ENCODE measurements at places on chromosomes 5 and 9.
A peak's percentile ranks its signal among the peaks of the same experiment; 100 is the strongest.

DNA sequence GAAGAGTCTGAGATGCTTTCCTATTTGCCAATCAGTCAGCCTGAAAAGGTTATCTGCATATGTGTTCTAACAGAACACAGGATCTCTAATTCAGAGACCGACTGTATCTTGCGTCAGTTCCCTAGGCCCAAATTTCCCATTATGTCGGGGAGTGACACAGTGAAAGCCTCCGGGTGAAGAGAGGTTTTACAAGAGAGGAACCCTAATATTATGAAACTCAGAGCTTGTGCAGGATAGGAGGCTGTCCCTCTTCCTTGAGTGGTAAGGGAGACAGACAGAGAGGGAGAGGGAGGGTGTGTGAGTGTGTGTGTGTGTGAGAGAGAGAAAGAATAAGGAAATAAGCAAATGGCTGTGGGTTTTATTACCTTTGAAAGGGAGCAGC is 1.9 kb downstream of the CD14 start:
- DNase-seq, result no peak

GRCh38 chr9:110559869-110560268 is 19.7 kb downstream of the SVEP1 start:
- DNase-seq, result no peak

DNA sequence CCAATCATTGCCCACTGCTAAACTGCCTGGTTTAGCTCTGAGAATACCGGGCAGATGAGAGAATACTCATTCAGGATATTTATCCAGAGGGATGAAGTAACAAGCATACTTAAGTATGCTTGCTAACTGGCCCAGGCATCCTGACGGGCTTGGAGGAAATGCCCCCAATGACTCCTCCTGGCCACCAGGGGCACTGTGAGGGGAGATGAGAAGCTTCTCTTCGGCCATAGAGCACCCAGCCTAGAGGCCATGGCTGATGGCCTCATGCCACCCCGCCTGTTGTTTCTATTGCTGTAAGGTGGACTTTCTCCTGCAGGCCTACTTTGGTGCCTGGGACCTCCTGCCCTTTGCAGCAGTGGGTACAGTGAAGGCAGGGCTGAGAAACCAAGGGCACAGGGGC is 134.5 kb upstream of the FSTL4 start:
- DNase-seq, result peak; percentile 65

- no peak for DNase-seq
Observed at GRCh38 chr5:72498284-72498683, 8.9 kb downstream of the ZNF366 start.

DNA sequence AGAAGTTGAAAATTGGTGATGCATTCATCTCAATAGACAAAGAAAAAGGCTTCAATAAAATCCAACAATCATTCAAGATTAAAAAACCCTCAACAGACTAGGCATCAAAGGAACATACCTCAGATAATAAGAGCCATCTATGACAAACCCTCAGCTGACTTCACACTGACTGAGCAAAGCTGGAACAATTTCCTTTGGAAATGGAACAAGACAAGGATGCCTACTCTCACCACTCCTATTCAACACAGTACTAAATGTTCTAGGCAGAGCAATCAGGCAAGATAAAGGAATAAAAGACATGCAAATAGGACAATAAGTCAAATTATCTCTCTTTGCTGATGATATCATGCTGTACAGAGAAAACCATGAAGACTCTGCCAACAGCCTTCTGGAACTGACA is 1188.1 kb downstream of the DTWD2 start:
- no peak for DNase-seq

DNA sequence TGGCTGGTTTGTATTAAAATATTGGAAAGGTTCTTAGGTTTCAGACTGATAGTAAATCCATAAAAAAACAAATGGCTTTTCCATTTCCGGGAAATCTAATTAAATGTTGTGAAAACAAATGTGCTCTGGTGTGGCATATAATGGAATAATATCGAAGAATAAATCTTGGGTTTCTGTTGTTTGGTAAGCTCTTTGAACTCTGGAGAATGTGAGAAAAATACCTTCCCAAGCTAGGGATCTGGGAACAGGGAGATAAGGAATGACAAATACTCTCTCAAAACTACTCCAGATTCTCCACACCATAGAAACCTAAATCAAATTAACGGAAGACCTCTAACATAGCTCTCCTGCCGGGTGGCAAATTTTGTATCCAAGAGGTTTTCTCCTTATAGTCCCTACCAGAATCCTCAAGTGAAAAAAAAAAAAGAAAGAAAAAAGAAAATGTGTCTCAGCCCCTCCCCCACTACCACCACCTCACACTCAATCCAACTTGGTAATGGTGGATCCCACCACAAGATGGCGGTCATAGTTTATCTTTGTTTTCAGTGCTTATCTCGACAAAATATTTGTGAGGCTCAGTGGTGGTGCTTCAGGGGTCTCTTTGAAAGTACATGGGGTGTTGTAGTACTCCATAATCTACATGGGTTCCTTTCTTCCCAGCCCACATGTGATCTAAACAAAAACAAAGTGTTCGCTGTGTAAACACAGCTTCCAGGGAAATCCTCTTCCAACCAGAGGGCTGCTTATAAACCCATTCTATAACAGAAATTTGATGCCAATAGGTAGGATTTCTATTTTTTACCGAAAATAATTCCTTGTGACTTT is 54.5 kb upstream of the FST start:
- DNase-seq, result peak; percentile 93

- DNase-seq, result no peak
Observed at GRCh38 chr5:154669402-154669801, 85.8 kb upstream of the LARP1 start.

GRCh38 chr9:406886-407654 is 192.4 kb downstream of the DOCK8 start:
- peak; percentile 82 for DNase-seq

DNA sequence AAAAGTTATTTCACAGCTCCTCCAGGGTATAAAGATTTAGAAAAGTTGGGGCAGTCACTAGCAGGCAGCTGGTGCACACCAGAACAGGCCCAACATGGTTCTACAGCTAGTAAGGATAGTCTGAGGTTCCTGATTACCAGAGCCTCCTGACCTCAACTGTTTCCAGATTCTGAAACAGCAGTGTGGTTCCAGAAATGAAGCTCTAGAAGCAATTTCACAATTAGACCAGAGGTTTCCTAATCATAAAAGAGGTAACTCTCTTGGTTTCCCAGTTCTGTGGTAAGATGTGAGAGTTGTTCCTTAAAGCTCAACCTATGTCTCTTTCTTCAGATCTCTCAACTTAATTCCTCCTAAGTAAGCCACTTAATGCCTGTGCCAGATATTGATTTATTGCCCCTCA is 11.9 kb downstream of the AGTPBP1 start:
- no peak for DNase-seq

- peak; percentile 32 for DNase-seq
Observed at GRCh38 chr5:160850421-160850820, 1.6 kb downstream of the ATP10B start.

DNA sequence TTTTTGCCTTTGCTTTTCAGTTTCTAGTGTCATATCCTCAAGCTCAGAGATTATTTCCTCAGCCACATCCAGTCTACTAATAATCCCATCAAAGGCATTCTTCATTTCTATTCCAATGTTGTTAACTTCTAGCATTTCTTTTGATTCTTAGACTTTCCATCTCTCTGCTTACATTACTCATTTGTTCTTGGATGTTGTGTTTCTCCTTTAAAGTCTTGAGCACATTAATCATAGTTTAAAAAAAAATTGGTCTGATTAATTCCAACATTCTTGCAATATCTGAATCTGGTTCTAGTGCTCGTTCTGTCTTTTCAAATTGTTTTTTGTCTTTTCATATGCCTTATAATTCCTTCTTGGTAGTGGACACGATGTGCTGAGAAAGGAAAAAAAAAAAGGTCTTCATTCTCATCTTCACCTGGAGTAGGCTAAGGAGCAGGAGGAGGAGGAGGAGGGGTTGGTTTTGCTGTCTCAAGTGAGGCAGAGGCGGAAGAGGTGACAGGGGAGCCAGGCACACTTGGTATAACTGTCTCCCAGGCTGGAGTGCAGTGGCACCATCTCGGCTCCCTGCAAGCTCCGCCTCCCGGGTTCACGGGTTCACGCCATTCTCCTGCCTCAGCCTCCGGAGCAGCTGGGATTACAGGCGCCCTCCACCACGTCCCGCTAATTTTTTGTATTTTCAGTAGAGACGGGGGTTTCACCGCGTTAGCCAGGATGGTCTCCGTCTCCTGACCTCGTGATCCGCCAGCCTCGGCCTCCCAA is 16.3 kb downstream of the PRXL2C start:
- DNase-seq, result no peak

- DNase-seq, result no peak
Observed at GRCh38 chr9:95305770-95306492, 11.6 kb downstream of the FANCC start.

GRCh38 chr5:119366540-119366881 is 10.7 kb downstream of the TNFAIP8 start:
- no peak for DNase-seq

- no peak for DNase-seq
Observed at GRCh38 chr9:81906671-81907070, 21.6 kb upstream of the SPATA31D4 start.

DNA sequence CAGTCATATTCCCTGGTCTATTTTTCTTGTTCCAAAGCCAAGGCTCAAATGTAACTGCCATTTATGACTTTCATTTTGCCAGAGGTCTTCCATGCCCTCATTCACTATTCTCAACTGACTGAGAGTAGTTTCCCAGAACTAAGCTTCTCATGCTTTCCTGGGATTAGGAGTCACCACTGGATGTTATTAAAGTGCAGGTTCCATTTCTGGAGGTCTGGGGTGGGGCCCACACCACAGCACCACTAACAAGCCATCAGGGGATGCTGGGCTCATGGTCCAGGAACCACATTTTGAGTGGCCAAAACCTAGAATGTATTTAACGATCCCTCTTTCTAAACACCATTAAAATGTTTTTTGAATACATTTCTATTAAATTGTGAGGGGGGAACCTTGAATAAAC is 677.6 kb downstream of the SEMA5A start:
- no peak for DNase-seq

GRCh38 chr5:56172241-56172640 is 60.9 kb downstream of the ANKRD55 start:
- DNase-seq, result no peak

DNA sequence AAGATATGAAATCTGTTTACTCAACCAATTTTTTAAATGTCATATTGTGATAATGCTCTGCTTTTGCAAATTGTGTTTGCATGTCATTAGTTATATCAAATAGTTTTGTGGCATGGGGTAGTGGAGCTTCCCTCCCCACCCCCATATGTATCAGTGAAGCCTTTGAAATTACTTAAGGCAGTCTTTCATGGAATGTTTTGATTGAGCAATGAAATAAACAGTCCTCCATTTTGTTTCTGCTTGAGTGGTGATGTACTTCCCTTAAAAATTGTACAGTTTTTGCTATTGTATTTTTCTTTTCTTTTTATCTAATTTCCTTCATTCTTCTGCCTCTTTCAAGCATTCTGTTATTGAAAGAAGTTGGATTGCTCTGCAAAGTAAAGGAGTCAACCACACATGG is 3.5 kb downstream of the SOWAHA start:
- no peak for DNase-seq

GRCh38 chr5:61020415-61020814 is 75.4 kb downstream of the NDUFAF2 start:
- no peak for DNase-seq

- DNase-seq, result no peak
Observed at GRCh38 chr5:6373081-6373846, 5.1 kb downstream of the MED10 start.

DNA sequence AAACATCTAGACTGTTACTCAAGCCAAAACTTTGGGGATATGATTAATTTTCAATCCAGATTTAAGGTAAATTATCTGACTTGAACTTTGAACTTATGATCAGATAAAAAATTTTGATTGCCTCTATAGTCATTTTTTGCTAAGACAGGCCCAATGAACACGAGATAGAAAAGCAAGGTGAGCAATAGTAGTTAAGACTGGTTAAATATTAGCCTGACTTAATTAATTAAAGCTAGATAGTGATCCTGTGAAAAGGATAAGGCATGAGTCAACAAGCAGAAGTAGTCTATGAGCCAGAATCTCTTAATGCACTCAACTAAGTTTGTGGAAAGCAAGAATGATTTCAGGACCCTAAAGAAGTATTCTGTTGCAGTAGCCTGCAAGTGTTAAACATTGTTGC is 66.5 kb downstream of the PDE4D start:
- DNase-seq, result no peak

DNA sequence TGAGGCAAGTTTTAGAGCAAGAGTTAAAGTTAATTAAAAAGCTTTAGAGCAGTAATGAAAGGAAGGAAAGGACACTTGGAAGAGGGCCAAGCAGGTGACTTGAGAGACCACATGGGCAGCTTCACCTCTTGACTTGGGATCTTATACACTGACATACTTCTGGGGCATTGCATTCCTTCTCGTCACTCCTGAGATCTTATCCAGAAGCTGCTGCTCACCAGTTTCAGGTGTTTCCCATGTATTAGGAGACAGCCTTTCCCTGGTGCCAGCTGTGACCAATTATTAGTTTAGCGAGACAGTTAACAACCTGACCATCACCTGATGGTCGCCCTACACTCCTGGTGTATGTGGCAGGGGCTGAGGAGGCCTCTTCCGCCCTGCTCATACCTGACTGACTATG is 382.1 kb downstream of the KDM4C start:
- DNase-seq, result no peak

Measured in mesendoderm (in vitro differentiated cells).